ENCODE measurements at places on chromosomes 4 and X. TPM values are rescaled to one million over a fixed set of nuclear protein-coding genes. Genes with fewer than 3 reads are reported as not detected.

DNAJB14 gene
- polyA plus RNA-seq, result 2.1 TPM

MAGEA9B gene
- not detected for polyA plus RNA-seq

SYN1 gene
- 275 TPM for polyA plus RNA-seq

LONRF3 gene
- polyA plus RNA-seq, result 0.20 TPM

All from brain (organoid and tissue), 16 donors.